ENCODE measurements at places on chromosomes 6 and 20.

GRCh38 chr20:62134735-62135231, 8.4 kb downstream of the PSMA7 start:
- no peak for DNase-seq

DNA sequence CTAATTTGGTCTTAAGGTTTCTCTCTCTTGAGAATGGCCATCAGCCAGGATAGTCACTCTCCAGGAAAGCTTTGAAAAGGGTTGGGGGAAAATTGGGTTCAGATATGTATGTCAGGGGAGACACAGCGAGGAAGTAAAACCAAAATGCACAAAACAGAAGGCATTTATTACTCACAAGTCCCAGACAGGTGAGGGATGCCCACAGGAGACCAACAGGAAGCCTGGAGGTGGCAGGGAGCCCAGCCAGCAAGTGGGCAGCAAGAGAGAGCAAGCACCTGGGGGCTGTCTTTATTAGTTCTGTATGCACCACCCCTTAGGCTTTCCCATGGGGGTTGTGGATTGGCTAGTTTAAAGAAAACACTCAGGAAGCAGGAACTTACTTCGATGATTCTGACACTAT, 707.7 kb downstream of the KIF16B start:
- DNase-seq, result no peak

DNA sequence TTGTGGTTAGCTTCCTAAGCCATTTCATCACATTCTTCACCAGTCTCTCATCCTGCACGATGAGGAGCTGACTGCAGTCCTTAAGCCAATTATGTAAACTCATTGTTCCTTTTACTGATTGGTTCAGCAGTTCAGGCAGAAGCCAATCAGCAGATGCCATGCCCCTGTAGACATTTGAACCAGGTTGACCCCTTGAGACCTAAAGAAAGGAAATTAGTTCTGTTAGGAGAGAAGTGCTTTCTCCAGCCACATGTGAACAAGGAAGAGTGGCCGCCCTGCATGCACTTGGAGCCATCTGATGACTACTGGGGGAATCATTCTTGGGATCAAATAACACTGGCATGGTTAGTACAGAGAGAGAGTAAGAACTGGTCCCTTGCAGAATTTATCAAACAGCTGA, 535.2 kb upstream of the ID4 start:
- peak; percentile 7 for DNase-seq

DNA sequence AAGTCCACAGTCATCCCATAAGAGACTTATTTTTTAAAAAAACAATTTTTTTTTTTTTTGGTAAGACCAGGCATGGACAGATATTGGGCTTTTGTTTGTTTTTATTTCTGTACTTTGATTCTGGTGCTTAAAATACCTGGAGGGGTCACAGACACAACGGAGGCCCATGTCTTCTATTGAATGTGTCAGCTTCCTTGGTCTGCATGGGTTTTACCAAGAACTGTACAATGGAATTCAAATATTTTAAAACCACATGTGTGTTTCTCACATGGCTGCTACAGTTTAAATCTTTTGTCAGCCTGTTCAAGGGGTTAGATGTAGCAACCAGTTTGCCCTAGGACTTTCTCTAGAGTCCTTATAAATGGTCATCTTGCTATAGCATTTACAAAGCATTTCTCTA, 139.8 kb downstream of the SOX4 start:
- DNase-seq, result no peak

DNA sequence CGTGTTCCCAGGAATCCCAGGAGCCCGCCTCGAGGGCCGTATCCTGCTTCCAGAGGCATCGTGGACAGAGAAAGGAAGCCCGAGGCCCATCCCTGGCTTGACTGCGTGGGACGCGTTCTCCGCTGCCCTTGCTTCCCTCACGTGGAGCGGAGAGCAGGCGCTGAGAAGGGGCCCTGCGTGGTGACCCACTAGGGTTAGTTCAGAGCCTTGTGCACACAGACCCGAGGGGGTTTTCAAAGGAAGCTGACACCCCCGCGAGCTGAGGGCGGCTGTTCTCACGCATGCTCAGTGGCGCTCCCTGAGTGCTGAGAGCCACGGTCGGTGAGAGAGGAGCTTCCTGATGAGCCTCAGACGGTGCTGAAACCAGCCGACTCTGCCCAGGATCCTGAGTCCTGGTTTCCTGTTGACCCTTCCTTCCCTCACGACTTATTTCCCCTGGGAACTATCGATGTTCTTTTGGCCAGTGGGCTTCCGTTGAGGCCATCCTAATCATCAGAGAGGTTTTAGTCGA, 28.9 kb upstream of the CCR6 start:
- DNase-seq, result no peak

- DNase-seq, result no peak
These were observed 30.9 kb downstream of the STK4 start for GRCh38 chr20:44997171-44997570.

- no peak for DNase-seq
These were observed 58.9 kb downstream of the THBS2 start for GRCh38 chr6:169194737-169195136.

DNA sequence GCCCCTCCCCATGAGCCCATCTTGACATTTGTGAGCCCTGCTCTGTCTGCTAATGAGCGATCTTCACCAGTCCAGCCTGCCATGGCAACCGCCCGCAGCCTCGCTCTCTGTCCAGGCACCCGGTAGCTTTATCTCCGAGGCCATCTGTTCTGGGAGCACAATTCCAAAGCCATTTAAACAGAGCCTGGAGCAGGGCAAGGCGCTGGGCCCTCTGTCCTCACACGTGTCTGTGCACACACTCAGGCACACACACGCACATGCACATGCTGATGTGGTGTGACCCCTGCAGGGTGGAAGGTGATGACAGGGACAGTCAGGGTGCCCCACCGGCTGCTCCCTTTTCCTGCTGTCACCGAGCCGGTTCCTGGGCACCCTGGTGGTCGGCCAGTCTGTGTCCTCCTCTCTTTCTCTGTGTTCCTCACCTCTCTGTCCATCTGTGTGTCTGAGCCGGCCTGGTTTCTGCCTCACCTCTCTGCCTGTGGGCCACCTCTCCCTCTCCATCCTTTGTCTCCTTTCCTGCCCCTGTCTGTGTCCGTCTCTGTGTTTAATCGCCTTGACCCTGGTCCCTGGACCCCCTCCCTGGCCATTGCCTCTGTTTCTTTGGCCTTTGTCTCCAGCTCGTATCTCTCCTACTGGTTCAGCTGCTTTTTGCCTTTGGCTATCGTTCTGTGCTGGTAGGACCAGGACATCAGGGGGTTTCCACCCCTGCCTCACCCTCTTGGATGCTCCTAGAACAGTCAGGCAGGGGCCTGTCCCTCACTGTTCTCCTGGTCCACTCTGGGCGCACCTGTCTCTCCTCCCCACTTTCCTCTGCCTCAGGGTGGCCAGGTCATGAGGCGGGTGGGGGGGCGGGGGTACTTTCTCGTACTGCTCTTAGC, 8.8 kb upstream of the MYT1 start:
- no peak for DNase-seq

DNA sequence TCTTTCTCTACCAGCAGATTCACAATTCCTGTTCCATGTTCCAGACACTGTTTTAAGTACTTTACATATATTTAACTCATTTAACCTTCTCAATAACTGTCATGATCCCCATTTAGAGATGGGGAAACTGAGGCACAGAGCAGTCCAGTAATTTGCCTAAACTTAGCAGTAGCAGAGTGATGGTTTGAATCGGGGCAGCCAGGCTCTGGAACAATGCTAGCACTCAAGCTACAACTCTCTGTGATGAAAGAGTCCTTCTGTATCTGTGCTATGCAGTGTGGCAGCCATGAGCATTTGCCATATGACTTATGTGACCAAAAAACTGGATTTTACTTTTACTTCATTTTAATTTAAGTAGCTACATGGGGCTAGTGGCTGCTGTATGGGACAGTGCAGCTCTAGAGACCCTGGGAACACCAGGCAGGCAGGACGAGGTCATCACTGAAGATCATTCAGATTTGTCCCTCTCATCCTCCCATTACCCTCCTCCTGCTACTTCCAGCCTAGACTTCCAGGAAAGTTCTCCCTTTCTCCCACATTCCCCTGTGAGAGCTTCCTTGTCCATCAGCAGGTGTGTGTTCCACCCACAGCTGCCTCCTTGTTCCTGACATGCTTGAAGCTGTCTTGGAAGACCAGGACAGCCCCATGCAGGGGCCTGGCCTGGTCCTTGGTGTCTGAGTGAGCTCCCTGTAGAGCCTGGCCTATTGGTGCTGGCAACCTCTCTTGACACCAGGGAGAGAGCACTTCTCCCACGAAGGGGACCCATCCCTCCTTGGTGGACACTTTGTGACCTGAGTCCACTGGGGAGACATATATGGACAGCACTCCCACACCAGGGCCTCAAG, 157.0 kb downstream of the MRPL14 start:
- DNase-seq, result no peak

DNA sequence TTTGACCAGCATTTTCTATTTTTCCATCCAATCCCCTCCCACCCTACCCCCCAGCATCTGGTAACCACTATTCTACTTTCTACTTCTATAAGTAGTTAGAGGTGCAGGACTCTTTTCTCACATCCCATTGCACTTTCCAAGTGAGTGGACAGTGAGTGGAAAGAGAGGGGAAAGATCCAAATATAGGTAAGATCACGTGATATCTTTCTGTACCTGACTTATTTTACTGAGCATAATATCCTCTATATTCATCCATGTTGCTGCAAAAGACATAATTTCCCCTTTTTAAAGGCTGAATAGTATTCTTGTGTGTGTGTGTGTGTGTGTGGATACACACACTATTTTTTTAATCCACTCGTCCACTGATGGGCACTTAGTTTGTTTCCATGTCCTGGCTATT, 18.1 kb downstream of the RBM24 start:
- DNase-seq, result no peak
